AML-193 (cell line): ENCODE measurements at places on chromosomes 4 and X.
A peak's percentile ranks its signal among the peaks of the same experiment; 100 is the strongest.

GRCh38 chrX:16278927-16279326 lies 111.6 kb downstream of the MAGEB17 start:
- DNase-seq = no peak

DNA sequence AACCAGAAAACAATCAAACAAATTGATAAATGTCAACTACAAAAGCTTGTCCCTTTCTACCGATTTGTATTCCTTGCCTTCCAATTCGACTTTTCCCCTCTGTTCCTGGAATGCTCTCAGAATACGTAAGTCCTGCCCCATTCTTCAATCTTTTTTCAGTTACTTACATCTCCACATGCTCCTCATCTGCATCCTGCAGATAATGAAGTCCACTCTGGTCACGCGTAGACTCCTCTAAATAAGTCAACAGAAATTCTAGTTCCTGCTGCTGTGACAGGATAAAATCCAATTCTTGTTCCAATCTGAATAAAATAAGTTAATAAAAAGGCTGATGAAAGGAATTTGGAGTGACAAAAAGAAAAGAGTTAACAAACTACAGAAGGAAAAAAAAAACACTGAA lies 34.4 kb upstream of the RBM41 start:
- no peak for DNase-seq

- DNase-seq = no peak
Observed at GRCh38 chr4:150572704-150573504, 9.0 kb upstream of the MAB21L2 start.

GRCh38 chr4:155819066-155819465 lies 47.0 kb downstream of the ASIC5 start:
- DNase-seq = no peak

GRCh38 chr4:119672086-119672485 lies 43.5 kb upstream of the PDE5A start:
- no peak for DNase-seq

DNA sequence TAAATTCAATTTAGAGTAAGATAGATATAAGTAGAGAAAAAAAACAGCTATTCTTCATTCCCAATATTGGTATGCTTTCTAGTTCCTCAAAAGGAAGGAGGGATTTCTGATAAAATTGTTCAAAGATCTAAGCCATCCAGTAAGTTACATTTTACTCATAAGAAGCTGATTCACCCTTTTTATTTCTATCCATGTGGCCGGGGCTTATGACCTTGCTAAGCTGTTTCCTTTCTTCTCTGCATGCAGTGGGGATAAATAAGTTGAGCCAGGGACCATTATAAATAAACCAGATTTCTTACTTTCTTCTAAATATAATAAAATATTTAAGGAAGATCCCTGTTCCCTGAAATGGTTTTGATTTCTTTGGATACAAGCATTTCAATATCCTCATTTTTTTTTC lies 502.3 kb downstream of the PDHA2 start:
- no peak for DNase-seq

DNA sequence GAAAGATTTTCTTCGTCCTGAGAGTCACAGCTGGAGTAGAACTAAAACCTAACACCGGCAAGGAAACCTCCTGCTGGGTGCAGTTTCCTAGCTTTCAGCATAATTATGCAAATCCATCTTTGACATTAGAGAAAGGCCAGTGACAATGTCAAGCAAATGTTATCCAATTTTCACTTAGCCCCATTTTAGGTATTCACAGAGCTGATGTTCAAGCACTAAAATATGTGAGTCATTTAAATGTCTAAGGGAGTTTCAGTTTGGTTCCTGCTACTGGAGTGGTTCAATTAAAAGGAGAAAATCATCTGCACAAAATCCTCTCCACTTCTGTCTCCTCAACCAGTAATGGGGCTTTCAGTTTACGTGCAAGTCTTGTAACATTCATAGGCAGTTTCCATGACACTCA lies 37.1 kb upstream of the AMOT start:
- DNase-seq = no peak

DNA sequence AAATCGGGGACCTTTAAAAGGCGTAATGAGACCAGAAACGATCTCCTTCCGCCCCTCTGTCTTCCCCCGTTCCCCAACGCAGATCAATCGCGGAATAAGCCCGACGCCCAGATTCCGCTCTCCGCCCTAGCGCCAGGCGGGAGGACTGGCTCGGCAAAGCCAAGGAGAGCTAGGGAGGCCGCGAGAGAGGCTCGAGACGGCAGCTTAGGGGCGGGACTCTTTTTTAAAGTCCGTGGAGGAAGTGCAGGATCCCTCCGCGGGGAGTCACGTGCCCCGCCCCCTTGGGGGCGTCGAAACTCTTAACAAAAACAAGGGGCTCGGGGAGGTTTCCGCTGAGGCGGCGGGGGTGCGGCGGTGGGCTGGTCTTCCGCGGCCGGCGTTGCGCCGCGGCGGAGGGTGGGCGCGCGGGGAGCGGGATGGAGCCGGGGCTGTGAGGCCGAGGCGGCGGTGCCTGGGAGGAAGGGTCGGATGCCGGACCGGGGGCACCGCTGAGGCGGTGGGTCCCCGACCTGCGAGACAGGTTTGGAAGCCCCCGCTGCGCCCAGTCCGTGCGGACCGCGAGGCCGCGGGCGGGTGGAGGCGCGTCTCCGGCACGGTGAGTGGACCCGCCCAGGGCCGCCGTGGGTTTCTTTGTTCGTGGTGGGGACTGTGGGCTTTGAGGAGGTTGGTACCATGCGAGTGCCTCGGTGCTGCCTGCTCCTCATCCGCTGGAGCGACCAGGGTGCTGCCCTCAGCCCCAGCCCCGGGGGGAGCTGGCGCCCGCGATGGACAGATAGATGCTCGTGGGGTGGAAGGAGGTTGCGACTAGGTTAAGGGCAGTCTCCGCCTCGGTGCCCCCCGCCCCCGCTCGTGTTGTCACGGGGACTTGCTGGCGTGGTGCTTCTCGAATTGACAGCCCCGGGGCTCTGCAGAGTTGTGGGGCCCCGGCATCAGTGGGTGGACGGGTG lies at the start of gene CCNG2:
Gene CCNG2 (plus strand): TSS at position 296 of the 947 bp plus-strand sequence. CDS start 1,326 bp downstream, outside the sequence.
- peak; percentile 85 for DNase-seq

GRCh38 chr4:80294206-80294605 lies 27.7 kb downstream of the FGF5 start:
- DNase-seq = no peak

DNA sequence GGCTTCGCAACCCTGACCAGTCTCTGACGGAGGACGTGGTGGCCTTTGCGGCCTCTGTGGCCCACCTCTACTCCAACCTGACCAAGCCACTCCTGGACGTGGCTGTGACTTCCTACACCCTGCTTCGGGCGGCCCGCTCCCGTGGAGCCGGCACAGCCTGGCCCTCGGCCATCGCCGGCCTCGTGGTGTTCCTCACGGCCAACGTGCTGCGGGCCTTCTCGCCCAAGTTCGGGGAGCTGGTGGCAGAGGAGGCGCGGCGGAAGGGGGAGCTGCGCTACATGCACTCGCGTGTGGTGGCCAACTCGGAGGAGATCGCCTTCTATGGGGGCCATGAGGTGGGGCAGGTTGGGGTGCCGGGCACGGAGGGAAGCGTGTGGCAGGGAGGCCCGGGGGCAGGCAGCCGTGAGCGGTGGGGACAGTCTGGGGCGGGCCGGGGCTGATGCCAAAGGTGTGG lies 1.2 kb downstream of the ABCD1 start:
- no peak for DNase-seq

- no peak for DNase-seq
Observed at GRCh38 chrX:20204351-20204750, 62.4 kb downstream of the RPS6KA3 start.

GRCh38 chrX:38382663-38383062 lies 30.3 kb downstream of the OTC start:
- DNase-seq = no peak

GRCh38 chr4:183130328-183131155 lies 31.5 kb downstream of the WWC2 start:
- DNase-seq = no peak

DNA sequence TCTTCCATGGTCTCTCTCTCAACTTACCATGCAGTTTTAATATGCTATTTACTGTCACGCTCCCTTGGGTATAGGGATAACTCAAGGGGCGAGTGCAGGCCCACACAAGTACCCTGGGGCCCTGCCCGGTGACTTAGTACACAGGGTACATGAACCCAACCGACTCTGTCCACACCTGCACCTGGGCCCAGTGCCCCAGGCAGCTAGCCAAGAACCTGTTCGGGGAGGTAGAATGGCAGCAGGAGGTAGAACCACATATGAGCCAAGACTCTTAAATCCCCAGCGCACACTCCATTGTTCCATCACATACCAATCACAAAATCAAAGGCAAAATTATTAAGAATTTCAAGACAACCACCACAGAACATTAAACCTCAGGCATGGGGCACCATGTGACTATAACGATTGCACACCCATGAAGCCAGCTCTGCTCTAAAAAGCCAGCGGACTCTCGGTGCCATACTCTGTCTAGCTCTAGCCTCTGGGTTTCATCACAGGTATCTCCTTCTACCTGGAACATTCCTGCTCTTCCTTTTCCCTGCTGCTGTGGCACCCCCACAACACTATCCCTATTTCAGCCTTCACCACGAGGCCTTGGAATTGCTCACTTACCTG lies 14.6 kb downstream of the PHF8 start:
- no peak for DNase-seq

GRCh38 chr4:108543359-108543968 lies 76.9 kb upstream of the RPL34 start:
- DNase-seq = no peak

DNA sequence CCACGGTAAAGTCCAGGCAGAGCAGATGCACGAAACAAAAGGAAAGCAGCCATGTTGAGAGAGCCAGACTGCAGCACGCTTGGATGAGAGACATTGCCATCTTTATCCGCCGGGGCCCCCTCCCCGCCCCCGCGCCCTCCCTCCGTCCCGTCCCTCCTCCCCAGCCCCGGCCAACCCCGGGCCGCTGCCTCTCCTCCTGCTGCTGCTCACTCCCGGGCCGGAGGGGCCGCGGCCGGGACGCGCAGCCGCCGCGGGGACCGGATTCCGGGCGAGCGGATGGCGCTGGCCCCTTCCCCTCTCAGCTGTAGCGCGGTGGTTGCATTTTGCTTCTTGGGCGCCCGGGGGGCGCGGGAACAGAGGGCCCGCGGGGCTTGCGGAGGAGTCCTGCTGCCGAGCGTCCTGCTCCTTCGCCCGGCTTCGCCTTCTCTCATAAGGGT lies 542 bp downstream of the RNF150 start:
- DNase-seq = no peak

GRCh38 chr4:125368146-125368545 lies 53.4 kb downstream of the FAT4 start:
- DNase-seq = no peak

DNA sequence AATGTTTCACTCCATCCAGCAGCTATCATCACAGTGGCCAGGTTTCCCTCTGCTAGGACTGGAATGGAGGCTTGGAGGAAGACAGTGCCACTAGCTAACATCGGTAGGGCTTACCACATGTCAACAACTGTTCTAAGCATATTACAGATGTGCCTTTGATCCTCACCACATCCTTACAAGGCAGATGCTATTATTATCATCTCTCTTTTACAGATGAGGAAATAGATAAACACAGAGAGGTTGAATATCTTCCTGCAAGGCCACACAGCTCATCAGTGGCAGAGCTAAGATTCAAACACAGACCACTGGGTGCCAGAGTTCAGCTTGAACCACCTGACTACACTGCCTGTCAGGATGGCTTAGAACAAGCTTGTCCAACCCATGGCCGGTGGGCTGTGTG lies 47.4 kb downstream of the MAMLD1 start:
- no peak for DNase-seq

DNA sequence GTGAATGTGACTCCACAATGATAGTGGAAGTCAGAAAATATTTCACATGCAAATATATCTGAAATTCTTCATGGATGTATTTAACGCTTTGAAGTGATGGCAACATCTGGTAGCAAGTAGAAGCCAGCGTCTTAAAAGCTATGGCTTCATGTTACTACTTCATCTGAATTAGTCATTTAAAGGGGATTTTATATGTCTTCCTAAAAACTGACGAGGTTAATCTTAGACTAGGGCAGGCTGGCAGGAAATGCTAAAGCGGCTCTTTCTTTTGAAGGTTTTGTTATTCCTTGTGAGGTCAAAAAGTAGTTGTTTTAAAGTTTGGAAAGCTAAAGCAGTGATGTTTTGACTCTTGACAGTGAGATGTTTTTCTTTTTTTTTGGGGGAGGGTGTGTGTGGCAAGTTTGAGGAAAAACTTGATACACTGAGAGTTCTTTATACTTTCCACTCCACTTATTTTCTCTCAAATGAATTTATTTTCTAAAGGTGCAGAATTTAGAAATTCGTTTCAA lies 22.6 kb downstream of the PLS3 start:
- no peak for DNase-seq

- DNase-seq = no peak
Observed at GRCh38 chr4:117893207-117893606, 141.1 kb upstream of the NDST3 start.

- DNase-seq = no peak
Observed at GRCh38 chr4:137651128-137651527, 118.8 kb upstream of the PCDH18 start.

DNA sequence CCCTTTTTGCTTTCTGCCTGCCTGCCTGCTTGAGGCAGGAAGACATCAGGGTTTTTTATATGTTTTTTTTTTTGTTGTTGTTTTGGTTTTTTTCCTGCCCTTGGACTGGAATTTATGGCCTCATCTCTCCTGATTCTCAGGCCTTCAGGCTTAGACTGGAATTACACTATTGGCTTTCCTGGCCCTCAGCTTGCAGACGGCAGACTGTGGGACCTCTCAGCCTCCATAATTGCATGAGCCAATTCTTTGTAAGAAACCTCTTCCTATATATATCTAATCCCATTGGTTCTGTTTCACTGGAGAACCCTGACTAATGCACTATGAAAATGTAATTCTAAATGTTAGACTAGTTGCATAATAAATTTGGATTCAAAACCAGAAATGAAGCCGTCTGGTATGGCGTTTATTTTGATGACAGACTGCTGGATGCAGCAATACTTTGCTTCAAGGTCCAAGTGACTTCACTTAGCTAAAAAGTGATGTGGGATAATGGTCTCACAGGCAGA lies 59.0 kb downstream of the SEL1L3 start:
- no peak for DNase-seq

DNA sequence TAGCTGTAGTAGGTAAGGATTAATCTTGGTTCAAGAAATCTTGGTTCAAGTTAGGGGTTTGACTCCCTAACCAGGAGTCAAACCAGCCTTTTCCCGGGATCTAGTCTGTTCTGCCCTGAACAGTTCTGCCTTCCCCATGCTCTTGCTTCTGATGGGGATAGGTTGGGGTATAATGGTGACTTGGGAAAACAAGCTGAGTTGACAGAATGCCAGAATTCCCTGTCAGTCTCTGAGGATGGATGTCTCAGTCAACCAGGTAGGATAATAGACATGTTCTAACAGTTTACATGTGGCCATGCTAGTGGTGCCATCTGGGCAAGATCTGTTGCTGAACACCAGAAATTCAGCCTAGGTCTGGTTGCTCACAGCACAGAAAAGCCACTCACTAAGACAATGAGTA lies 51.4 kb downstream of the RAB40AL start:
- no peak for DNase-seq

DNA sequence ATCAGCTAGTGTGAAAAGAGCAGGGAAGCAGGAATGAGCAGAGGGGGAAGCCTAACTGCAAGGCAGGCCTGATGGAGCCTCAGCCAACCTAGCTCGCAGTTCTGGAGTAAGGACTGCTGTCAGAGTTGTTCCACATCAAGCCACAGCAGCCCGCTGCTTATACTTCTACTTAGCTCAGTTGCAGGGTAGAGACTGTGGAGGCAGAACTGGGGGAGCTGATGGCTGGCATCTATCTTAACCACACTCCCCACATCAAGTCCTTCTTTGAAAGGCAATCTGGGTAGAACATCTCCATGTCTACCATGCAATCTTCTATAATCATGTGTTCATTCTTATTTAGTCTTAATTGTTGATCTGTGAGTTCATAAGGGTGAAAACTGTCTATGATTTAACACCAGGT lies 46.1 kb downstream of the DDX60 start:
- no peak for DNase-seq
